Nephron progenitor cell (in vitro differentiated cells): ENCODE measurements at places on chromosomes 13 and 19.
A peak's percentile ranks its signal among the peaks of the same experiment; 100 is the strongest.

- DNase-seq: peak; percentile 93
Observed at GRCh38 chr13:52850396-52851136, 2.1 kb upstream of the PCDH8 start.

- DNase-seq: peak; percentile 64
Observed at GRCh38 chr19:12611361-12611699, 610 bp downstream of the ZNF791 start.

- DNase-seq: peak; percentile 11
Observed at GRCh38 chr19:19997656-19998268, 41.5 kb downstream of the ZNF682 start.

DNA sequence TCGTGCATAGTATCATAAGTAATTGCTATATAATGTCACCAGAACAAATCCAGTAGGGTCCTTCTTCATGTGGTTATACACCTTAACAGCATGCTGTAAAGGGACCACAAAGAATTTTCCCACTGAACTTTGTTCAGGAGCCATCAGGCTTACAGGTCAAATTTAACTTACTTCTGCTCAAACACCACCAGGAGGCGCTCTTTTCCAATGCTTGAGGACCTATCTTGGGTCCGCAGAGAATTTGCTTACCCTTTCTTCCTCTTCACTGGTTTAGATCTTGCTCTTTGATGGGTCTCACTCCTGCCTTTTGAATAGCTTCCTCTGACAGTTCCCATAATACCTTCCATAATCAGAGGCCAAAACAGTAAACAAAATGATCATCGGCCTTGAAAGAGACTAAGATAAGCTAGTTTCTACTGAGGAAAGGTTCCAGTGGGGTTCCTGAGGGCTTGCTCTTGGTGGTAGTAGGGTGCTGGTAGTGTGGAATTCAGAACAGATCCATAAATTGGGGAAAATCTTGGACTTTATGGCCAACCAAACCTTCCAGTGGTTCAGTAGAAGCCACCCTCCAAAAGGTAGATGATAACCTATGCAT lies 37.4 kb downstream of the SCGB2B2 start:
- DNase-seq: peak; percentile 36

- DNase-seq: no peak
Observed at GRCh38 chr13:90760639-90761038, 586.8 kb upstream of the MIR17HG start.

DNA sequence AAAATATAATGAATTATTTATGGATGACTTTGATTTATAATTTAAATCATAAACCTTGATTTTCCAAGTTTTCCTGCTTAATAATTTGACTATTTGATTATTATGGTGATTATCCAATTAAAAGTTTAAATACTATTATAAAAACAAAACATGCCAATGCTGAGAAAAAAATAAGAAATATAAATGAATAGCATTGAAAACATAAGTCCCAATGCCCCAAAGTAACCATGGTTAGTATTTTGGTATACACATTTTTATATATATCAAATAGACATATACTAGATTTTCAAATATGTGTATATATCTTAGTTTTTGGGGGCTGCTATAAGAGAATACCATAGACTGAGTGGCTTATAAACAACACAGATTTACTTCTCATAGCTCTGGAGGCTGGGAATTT lies 108.3 kb downstream of the GPC5 start:
- no peak for DNase-seq

GRCh38 chr19:29966588-29967249 lies 24.7 kb downstream of the URI1 start:
- no peak for DNase-seq

DNA sequence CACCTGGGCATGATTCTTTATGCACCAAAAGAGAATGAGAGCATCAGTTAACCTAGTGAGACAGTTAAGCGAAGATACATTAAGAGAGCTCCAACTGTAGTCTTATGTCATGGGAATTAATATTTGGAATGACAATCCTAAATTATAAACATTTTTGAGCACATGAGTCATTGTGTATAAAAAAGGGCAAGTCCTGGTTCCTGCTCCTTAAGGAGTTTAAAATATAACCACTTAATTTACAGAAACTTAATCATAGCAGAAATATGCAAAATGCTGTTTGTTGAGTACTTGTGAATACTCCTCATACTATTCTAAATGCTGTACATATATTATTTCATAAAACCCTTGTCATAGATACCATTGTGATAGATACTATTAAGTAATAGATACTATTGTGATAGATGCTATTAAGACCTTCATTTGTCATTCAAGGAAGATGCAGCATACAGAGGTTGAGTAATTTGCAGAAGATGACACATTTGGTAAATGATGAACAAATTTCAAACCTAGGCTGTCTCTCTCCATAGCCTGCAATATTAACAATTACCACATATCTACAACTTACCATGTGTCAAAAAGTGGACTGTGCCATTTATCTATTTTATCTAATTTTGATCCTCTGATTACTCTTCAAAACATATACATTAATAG lies 301.0 kb downstream of the TBC1D4 start:
- no peak for DNase-seq

GRCh38 chr19:43623889-43624670 lies 4.7 kb upstream of the ZNF428 start:
- peak; percentile 22 for DNase-seq

- no peak for DNase-seq
Observed at GRCh38 chr19:1754636-1755466, 1.5 kb downstream of the ONECUT3 start.

- no peak for DNase-seq
Observed at GRCh38 chr13:24039621-24040475, 120.7 kb upstream of the SPATA13 start.

DNA sequence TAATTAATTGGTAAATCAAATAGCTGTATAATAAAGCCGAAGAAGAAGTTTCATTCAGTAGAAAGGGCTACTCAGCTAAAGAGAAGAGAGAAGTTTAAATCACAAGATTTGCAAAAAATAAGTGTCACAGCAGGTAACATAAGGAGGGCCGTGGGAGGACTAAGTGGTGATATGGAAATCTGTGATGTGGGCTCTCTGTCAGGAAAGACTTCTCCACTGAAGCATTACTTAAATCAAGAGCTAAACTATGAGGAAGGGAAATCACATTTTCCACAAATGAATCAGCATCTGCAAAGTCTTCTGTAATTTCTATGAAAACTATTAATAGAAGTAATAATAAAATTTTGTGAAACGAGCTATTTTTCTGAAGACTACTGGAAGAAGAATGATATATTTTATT lies 153.8 kb downstream of the PCDH9 start:
- DNase-seq: no peak

GRCh38 chr13:113785051-113786010 lies 26.3 kb downstream of the TMEM255B start:
- DNase-seq: no peak

DNA sequence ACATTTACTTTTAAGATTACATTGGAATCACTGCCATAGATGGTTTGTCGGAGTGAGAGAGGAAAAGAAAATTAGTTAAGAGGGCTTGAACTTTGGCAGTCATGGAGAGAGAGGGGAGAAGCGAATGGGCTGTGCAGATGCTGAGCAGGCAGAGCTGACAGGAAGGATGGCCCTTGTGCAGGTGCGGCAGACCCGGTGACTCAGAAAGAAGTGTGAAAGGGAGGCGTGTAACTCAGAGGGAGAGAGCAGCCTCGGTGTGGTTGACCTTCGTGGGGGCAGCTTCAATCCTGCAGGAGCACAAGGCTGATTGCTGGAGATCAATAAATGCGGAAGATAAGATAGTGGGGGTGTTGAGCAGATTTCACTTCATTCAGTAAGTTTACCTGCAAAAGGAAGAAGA lies 76.9 kb downstream of the TNFSF13B start:
- no peak for DNase-seq

DNA sequence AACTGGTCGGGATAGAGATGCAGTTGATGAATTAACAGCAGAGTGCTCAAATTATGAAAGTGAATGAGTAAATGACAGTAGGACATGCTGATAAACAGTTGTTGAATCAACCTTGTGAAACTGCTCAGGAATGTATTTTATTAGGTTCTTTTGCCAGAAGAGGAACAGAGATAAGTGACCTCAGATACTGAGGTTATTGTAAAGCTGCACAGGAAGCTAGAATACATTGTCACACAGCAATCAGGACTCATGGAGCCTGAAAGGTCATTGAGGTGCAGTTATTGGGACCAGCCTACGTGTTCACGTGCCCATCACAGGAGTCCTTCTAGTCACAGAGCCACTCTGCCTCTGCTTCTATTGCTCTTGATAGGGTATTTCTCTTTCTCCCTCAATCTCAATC lies 47.5 kb upstream of the MED4 start:
- no peak for DNase-seq

DNA sequence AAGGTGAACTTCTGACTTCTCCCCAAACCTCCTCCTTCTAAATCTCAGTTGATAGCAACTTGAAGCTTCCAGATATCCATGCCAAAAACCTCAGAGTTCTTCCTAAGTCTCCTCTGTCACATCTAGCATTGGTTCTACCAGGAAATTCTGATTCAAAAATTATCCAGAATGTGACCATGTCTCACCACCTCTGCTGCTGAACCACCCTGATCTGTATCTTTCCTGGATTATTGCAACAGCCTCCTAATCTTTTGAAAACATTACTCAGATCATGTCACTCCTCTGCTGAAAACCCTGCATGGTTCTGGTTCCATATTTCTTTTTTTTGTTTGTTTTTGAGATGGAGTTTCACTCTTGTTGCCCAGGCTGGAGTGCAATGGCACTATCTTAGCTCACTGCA lies 78.7 kb upstream of the TNFSF11 start:
- DNase-seq: no peak

- no peak for DNase-seq
Observed at GRCh38 chr19:14150770-14151661, 14.6 kb upstream of the ASF1B start.
